ENCODE measurements at places on chromosomes 4 and X.

- DNase-seq: no peak
- no peaks in the 10 kb centered on the region for H3K36me3 ChIP-seq
- H3K27ac ChIP-seq: no peak overlapping the region
- H3K27me3 ChIP-seq: no peaks in the 10 kb centered on the region
- no peak overlapping the region for H3K4me3 ChIP-seq
Measured at GRCh38 chr4:10036807-10037342, 15.6 kb upstream of the SLC2A9 start.

DNA sequence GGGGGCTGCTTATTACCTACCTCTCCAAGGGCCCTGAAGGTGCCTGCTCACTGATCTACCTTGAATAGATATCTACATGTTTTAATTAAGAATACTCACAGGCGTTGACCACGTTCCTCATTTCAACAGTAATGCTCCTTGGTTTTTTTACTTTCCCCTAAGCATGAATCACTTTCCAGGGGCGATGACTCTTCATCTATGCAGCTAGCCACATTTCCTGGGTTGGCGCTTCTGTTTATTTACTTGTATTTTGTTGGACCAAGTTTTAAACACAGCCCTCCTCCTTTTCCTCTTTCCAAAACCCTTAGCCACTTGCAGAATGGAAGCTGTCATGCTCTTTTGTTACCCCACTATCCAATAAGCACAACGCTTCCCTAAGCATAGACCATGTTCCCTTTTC is 50.8 kb downstream of the CBLL2 start:
- no peak overlapping the region for H3K4me3 ChIP-seq
- H3K36me3 ChIP-seq: no peaks in the 10 kb centered on the region
- no peaks in the 10 kb centered on the region for H3K4me1 ChIP-seq
- H3K27ac ChIP-seq: no peak overlapping the region
- H3K27me3 ChIP-seq: no peaks in the 10 kb centered on the region
- DNase-seq: no peak

- no peak overlapping the region for H3K27ac ChIP-seq
- H3K36me3 ChIP-seq: no peaks in the 10 kb centered on the region
- peak; percentile 8 for DNase-seq
- H3K4me1 ChIP-seq: no peaks in the 10 kb centered on the region
- H3K4me3 ChIP-seq: no peak overlapping the region
Measured at GRCh38 chr4:109751852-109752251, 22.0 kb upstream of the PLA2G12A start.

DNA sequence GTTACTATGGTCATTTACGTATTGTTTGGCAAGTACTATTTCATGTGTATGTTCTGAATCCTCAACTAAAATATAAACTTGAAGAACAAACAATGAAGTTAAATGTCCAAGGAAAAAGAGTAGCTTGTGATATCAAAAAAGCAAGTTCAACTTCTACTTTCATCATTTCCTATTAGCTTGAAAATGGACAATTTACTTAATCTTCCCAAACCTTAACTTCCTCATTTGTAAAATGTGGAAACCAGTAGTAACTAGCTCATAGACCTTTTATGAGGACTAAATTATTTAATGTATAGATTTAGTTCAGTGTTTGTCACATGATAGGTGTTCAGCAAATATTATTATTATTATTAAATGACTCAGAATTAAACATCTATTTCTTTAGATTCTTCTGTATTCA is 276.8 kb upstream of the TET2 start:
- H3K4me3 ChIP-seq: no peak overlapping the region
- no peak overlapping the region for H3K27ac ChIP-seq

DNA sequence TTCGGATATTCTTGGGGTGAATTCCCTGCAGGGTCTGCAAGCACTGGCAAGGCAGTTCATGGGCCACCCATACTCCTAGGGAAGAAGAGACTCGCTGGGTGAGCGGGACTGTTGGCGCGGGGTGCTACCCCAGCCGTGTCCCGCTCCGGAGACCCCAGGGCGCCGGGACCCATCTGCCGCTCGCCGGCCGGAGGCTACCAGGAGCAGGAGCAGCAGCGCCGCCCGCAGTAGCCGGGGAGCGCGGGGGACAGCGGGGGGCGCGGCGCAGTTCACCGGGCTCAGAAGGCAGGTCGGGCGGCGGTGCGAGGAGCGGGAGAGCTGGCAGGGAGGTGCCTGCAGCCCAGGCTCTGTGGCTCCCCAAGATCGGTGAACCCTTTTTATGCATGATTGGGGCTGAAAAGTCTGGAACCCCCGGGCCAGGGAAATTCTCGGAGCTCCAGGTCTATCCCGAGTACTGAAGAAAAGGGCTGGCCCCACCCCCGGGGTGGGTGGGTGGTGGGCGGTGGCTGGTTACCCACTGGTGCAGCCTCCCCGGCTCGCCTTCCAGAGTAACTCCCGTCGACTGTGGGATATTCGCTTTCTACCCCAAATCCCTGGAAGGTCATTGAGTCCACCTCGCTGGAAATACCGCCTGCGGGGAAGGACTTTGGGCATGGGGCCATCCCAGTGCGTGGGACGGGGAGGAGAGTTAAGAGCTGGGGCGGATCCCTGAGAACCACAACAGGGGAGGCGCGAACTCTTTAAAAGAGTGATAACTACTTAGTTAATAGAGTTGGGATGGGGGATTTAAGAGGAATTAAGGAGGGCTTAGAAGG is 37.6 kb downstream of the PF4 start:
- H3K27ac ChIP-seq: no peak overlapping the region
- no peak for DNase-seq
- peaks cover 32% of the 10 kb centered on the region for H3K27me3 ChIP-seq
- H3K36me3 ChIP-seq: no peaks in the 10 kb centered on the region
- H3K4me3 ChIP-seq: no peak overlapping the region

GRCh38 chr4:10185518-10186227 is 69.1 kb upstream of the WDR1 start:
- H3K4me3 ChIP-seq: no peak overlapping the region
- H3K4me1 ChIP-seq: peaks cover 31% of the 10 kb centered on the region
- no peaks in the 10 kb centered on the region for H3K27me3 ChIP-seq
- peaks cover 4% of the 10 kb centered on the region for H3K36me3 ChIP-seq
- H3K27ac ChIP-seq: no peak overlapping the region

GRCh38 chr4:185836241-185837084 is 24.5 kb upstream of the SORBS2 start:
- H3K4me3 ChIP-seq: no peak overlapping the region
- no peaks in the 10 kb centered on the region for H3K36me3 ChIP-seq
- no peak for DNase-seq

DNA sequence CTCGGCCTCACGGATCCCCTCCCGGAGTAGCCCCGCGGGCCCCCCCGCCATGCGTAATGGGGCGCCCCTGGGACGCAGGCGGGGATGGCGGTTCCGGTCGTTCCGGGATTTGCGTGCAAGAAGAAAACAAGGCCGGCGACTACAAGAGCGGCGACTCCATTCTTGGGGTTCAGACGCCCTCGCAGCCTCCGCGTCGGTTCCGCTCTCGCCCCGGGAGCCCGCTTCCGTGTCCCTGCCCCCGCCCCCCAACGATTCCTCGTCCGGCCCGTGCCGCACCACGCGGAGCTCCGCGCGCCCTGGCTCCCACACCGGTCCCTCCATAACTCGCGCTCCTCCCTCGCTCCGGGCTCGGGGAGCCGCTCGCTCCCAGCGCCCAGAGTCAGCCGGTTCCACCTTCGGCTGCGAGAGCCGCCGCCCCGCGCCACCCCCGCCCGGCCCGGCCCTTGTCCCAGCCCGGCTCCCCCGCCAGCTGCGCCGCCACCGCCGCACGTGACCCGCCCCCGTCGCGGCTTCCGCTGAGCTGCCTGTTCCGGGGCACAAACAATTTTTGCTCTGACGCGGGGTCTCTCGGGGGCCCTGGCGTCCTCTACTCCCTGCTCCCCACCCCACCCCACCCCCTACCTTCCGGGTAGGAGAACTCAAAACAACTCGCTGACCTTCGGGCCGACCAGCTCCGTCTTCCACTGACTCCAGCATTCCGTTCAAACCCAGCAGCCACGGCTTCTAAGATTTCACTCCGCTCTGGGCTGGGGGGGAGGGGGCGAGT is 78.8 kb upstream of the BCOR start:
- H3K27me3 ChIP-seq: no peaks in the 10 kb centered on the region
- peak overlapping the region; percentile 93 for H3K4me3 ChIP-seq
- H3K4me1 ChIP-seq: peaks cover 19% of the 10 kb centered on the region
- no peaks in the 10 kb centered on the region for H3K36me3 ChIP-seq

DNA sequence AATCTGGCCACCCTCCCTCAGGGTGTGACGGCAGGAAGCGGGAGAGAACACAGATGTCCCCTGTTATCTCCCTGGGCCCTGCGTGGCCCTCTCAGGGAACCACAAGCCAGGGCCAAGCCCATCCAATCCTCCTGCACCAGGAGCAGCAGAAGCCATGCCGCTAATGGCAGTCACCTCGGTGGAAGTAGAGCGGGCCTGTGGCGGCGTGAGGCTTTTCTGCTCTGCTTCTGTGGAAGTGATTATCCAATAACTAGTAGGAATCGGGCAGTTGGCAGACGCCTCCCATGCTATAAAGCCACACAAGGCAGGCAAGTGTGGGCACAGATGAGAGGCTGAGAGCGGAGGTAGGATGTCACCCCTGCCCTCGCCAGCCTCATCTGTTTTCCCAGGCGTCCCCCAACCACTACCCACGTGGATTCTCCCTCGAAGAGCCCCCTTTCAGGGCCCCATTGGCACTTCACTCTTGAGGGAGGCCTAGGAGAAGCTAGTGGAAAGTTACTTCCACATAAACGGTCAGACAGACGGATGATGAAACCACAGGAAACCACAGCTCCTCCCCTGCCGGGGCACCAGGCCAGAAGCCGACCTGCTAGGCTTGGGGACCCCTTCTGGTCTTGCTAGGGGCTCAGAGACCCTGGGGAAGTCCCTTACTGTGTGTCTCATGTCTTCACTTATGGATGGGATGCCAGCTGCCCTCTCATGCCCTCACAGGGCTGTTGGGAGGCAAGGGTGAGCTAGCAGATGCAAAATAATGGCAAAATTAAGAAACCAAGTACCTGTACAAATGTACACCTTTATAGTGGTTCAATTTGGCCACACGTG is 18.8 kb upstream of the TMSB4X start:
- peaks cover 51% of the 10 kb centered on the region for H3K4me1 ChIP-seq
- H3K4me3 ChIP-seq: peak overlapping the region; percentile 90
- H3K27ac ChIP-seq: peak overlapping the region; percentile 98
- H3K36me3 ChIP-seq: peaks cover 2% of the 10 kb centered on the region

- peak overlapping the region; percentile 61 for H3K27ac ChIP-seq
- DNase-seq: no peak
- H3K4me3 ChIP-seq: no peak overlapping the region
- peaks cover 17% of the 10 kb centered on the region for H3K4me1 ChIP-seq
- H3K27me3 ChIP-seq: no peaks in the 10 kb centered on the region
Measured at GRCh38 chr4:38078590-38079421, 118.6 kb downstream of the PTTG2 start.

DNA sequence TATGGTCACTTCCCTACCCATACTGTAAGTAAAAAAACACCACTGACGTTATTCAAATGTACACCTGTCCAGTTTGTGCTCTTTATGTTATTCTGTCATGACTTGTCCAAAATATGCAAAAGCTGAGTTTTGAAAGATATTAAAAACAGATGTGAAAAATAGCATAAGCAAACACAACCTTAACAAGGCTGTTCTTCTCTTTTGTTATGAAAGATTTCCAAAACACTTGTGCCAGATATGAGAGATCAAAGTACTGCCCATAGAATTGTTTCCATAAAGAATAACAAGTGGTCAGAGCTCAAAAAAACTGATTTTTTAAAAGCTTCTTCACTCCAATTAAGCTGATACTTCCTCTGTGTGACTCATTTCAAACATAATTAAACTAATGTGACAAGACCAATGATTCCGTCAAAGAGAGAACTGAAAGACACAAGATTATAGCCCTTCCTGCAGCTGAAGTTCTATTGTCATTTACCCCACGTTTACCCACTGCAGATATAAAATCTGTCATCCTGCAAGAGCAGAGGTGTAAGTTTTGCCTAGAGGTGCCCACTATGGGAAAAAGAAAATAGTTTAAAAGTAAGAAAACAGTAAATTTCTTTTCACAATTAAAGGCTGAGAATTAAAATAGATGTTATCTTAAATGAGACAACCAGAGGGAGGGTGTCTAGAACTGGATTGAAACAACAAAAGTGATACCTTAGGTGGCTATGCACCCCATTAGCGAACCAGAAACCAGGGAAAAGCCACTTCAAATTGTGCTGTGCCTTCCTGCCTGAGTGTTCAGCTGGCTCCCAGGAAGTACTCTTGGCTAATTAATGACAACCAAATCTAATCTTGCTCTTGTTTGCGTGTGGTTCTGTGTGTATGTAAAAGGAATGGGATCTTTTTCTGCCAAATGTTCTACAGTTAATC is 30.1 kb downstream of the RASSF6 start:
- H3K27me3 ChIP-seq: no peaks in the 10 kb centered on the region
- DNase-seq: no peak
- H3K4me1 ChIP-seq: no peaks in the 10 kb centered on the region
- H3K36me3 ChIP-seq: no peaks in the 10 kb centered on the region
- H3K4me3 ChIP-seq: no peak overlapping the region

DNA sequence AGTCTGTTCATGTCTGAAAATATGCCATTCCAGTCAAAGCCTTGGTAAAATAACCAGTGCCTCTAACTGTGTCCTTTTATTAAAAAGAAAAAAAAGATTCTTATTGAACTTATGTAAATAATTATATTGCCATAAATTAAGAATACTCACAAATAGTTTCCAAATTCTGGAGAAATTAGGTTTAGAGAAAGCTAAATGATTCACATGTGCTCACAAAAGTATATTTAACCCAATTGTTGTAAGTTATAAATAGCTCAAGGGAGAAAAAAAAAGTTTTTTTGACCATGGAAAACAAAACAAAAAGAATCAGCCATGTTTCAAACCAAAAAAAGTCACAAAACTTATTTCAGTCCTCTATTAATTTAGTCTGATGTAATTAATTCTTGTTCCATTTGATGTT is 25.3 kb upstream of the HERC6 start:
- H3K4me1 ChIP-seq: no peaks in the 10 kb centered on the region
- H3K4me3 ChIP-seq: no peak overlapping the region
- H3K27ac ChIP-seq: no peak overlapping the region
- H3K27me3 ChIP-seq: peaks cover 2% of the 10 kb centered on the region
- no peak for DNase-seq
- peaks cover 2% of the 10 kb centered on the region for H3K36me3 ChIP-seq

GRCh38 chr4:77697860-77698590 is 92.4 kb downstream of the CXCL13 start:
- H3K27ac ChIP-seq: no peak overlapping the region
- H3K27me3 ChIP-seq: peaks cover 13% of the 10 kb centered on the region
- no peaks in the 10 kb centered on the region for H3K36me3 ChIP-seq
- peak; percentile 57 for DNase-seq
- H3K4me3 ChIP-seq: no peak overlapping the region
- H3K4me1 ChIP-seq: no peaks in the 10 kb centered on the region

- H3K27me3 ChIP-seq: no peaks in the 10 kb centered on the region
- no peak for DNase-seq
- no peak overlapping the region for H3K27ac ChIP-seq
- no peaks in the 10 kb centered on the region for H3K36me3 ChIP-seq
- no peak overlapping the region for H3K4me3 ChIP-seq
Measured at GRCh38 chr4:5462254-5462835, 246.0 kb downstream of the EVC2 start.

- no peak for DNase-seq
- H3K4me3 ChIP-seq: no peak overlapping the region
- H3K4me1 ChIP-seq: peaks cover 56% of the 10 kb centered on the region
- peak overlapping the region; percentile 10 for H3K27ac ChIP-seq
- no peaks in the 10 kb centered on the region for H3K27me3 ChIP-seq
Measured at GRCh38 chr4:26871611-26872010, 11.0 kb downstream of the STIM2 start.
